ENCODE measurements at places on chromosomes 13 and 19.

DNA sequence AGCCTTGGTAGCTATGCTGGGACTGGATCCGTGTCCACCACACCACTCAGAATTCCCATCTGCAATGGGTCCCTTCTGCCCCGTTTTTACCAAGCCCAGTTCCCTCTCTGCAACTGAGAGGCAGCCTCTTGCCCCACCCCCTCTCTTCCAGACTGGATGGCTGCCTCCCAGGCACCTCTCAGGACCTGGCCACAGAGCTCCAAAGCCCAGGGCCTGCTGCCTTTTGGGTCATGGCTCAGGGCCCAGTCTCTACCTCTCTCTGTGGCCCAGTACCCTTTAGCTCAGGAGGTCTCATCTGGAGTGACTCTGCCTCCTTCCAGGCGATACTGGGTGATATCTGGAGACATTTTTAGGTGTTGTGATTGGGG, 10.3 kb upstream of the ZBTB7A start:
- DNase-seq: no peak

DNA sequence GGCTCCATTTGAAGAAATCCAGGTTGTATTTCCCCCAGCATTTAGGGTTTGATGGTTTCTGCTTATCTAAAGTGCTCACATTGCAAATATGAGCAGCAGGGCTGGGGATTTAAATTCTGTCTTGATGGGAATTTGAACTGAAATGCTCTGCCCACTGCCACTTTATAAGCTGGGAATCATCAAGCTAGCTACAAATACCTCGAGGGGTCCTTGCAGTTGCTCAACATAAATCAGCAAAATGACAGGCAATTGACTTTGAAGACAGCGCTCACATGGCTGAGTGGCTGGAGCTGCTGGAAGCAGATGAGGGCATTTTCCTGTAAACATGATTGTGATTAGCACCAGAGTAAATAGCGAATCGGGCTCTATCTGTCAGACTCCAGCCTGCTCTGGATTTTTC, 39.4 kb upstream of the MEDAG start:
- DNase-seq: no peak

DNA sequence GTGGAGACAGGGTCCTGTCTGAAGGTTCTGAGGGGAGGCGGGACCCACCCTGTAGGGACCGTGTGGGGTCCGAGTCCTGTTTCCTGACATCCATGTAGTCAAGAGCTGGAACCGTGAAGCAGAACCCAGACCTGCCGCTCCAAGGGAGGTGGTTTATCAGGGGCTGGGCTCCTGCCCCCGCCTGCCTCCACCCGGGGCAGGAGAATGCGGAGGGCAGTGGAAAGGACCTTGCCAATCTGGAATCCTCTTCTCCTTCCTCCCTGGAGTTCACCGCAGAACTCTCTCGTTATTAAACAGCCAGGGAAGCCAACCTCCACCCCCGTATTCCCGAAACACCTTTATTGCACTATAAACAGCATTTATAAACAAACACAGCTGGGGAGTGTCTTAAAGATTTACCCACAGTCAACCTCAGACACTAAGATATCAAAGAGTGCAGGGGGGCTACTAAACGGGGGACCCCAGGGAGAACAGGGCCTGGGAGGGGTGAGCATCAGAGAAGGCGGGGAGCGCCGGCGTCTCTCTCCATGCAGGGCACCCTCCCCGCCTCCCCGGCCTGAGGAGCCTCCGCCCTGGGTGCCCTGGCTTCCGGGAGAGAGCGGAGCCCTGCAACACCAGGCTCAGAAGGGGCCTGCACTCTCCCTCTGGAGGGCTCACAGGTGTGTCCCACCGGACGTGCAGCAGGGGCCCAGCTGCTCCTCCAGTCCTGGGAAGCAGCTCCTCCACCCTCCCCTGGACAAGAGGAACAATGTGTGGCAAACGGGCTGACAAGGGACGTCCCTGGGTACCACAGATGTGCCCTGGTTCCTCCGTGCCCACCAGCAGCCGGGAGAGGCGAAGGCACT, 3.6 kb downstream of the C2CD4C start:
- DNase-seq: no peak

DNA sequence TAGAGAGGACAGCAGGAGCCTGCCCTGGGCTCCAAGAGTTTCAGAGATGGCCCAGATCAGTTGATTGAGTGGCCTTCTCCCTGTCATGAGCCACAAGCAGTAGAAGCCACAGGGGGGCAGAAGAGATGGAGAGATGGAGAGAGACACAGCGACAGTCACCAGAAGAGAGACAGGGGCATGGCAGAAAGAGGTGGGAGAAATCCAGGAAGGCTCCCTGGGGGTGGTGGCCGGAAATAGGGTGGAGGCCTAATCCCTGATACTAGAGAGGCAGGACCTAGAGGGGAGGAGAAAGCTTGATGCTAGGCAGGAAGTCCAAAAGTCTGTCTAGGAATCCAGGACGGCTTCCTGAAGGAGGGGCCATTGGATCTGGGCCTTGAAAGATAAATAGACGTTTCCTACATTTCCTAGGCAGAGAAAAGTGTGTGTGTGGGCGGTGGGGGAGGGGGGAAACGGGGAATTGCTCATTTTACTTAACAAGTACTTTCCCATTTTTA, 9.6 kb upstream of the TPM4 start:
- no peak for DNase-seq

DNA sequence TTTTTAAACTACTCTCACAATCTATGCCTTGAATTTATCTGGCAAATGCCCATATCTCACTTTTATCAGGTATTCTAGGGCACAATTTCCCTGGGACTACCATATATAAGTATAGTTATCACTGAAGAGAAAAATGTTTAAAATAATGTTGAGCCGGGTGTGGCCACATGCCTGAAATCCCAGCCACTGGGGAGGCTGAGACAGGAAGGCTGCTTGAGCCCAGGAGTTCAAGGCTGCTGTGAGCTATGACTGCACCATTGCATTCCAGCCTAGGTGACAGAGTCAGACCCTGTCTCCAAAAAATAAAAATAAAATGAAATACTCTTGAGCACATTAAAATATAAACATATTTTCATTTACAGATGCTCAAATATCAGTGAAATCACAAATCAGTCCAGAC, 4.1 kb downstream of the KATNAL1 start:
- DNase-seq: no peak

DNA sequence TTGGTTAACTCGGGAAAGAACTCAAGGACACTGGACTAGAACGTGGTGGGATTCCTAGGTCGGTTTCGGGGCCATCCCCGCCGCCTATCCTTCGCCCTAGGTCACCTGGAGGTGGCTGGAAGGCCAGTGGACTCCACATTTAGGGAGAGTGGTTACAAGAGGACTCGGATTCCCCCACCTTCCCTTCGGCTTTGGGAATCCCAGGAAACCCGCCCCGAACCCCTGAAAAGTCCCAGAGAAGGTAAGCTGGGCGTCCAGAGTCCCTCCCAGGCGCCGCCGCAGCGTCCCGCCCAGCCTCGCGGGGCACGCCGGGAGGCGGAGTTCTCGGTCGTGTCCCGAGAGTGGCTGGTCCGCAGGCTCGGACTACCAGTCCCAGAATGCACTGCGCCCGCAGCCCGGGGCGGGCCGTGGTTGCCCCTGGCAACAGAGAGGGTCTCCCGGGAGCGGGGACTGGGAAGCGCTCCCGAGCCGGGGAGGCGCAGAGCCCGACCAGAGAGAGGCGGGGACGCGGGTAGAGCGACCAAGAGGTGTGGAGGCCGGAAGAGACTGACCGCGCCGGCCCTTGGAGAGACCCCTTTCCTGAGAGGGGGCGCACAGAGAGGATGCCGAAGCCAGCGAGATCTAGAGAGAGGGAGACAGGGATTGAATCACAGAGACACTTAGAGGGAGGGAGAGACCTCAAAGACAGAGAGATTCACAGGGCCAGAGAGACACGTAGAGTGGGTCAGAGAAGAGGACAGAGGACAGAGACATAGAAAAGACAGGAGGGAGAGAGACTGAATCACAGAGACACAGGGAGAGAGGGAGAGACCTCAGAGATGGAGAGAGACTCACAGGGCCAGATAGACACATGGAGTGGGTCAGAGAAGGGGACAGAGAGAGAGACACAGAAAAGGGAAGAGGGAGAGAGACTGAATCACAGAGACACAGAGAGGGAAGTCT, 2.6 kb upstream of the PRKCG start:
- DNase-seq: peak; percentile 96

- no peak for DNase-seq
Measured at GRCh38 chr13:28045861-28046260, 54.5 kb downstream of the FLT3 start.

- DNase-seq: no peak
Measured at GRCh38 chr13:114142640-114143490, 10.4 kb upstream of the RASA3 start.

DNA sequence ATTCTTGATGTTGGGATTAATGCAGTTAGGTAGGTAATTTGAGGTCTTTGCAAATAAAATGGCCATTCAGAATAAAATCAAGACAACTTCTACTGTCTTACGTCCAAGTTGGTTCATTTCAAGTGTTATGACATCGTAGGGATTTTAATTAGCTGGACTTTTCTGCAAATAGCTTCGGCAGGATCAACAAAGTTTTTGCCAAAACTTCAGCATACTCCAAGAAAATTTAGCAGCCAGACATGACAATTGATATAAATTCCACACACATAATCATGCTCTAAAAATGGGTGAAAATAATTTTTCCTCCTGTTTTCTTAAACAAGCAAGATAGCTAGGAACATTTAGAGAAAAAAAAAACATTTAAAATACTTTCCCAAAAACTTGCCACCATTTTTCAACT, 158.8 kb downstream of the RGCC start:
- DNase-seq: no peak
